Astrocyte of the hippocampus (primary cell): ENCODE measurements at places on chromosomes 4 and X.

DNA sequence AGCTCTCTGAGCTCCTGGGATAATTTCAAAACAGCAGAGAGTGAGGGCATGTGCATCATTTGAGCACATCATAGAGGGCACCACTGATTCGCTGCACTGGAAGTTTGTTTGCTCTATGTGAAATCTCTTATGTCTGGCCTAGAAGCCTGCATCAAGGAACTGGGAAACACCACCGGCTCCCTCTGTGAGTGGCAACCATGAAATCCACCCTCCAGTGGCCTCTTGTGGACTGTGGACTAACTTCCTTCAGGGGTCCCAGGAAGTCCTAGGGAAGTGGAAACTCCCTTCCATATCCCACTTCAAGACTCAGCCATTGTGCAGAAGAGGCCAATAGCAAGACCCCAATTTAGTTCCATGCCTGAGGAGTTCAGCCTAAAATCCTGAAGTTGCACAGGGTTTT, 48.0 kb upstream of the IGFBP7 start:
- DNase-seq, result no peak

GRCh38 chr4:53128231-53128630, 237.6 kb downstream of the SCFD2 start:
- no peak for DNase-seq

DNA sequence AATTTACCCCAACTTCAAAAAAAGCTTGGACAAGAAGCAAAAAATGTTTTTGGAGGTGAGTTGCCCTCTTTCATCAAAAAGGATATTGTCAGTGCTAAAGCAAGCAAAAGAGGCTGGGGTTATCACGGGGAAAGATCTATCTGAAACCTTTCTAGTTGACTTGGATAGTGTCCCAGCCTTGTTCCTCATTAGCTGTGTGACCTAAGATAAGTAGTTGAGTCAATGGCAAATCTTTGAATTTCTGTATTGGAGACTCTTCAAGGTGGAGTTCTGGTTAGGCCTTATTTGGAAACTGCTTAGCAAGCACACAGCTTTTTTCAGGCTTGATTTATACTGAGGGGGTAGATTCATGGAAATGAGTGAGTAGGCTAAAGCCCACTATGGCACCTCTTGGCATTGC, 271.6 kb downstream of the GRIA3 start:
- no peak for DNase-seq

- DNase-seq, result no peak
Observed at GRCh38 chr4:130074096-130074495, 978.1 kb downstream of the C4orf33 start.

- no peak for DNase-seq
Observed at GRCh38 chrX:105533951-105534350, 288.4 kb upstream of the NRK start.

DNA sequence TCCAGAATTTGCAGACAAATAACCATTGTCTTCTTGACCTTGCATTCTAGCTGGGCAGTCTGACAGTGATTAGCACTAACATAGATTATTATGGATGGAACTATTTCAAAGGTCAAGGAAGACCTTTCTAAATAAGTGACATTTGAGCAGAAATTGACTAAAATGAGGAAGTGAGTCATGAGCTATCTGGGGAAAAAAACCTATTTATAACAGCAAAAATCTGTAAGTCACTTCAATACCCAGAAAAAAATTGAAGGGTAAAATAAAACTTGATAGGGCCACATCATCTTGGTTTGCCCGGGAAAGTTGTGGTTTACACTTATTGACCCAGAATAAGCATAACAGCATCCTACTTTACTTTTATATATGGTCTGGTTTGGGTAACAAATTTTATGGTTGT, 414.6 kb upstream of the HS3ST1 start:
- no peak for DNase-seq

DNA sequence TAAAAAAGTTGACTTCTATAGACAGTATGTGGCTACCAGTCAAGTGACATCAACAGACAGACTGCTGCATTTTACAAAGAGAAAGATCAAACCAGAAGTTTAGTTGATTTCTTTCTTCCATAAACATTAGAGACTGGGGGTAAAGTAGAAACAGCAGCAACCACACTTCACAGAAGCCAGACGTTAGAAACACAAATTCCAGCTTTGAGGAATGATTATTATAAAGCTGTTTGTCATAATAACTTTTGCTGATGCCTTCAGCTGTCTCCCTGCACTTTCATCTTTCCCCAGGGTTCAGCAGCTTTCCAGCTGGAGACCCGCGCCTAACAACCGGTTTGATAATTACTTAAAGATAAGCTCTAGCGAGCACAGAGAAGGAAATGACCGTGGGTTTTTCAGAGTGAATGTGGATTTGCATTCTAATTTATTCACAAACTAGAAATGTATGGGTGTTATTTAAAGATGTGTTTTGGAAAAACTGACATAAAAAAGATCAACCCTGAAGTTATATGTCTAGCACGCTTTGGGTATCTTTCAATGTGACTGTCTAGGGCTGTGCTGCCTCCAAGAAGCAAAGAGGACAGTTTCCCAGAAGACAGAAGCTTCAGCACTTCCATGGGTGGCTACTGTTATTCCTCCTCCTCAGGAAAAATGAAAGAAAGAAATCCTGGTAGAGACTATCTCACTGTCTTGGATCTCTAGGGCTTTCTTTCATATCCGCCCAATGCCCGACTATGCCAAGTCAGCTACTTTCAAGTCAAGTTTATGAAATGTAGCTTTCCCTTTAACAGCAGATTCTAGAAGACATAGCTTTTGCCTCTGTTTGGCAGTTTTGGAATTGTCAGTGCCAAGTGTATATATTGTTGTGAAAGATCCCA, 15.0 kb upstream of the ENAM start:
- DNase-seq, result no peak

DNA sequence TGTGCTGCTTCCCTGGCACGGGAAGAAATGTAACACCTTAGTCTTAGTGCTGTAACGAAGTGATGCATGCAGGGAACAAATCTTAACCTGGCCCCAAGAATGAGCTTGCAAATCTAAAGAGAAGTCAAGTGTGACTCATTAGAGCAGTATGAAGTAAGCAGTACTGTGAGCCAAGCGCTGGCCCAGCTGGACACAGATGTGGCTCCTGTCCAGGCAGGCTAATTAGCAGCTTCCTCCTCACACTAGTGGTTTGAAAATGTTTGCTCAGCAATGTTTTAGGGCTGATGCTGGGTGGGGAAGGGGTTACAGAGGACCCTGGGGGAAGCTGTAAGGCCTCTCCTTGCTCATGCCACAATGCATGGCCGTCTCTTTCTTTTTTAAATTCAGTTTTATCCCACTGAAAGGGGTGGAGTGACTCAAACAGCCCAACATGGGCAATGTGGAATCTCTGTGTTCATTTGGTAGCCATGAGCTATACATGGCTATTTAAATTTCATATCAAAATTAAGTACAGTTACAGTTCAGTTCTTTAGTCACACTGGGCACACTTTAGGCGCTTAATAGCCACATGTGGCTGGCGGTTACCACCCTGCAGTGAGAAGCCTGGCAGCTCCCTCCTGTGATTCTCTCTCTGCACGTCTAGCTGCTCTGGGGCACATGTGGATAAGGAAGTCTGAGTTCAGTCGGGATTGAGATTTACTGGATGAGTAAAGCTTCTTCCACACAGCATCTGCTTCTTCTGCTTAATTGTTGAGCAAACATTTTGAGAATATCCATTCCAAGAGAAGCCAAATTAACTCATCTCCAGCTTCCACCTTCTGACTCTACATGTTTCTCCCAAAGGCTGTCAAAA, 48.8 kb downstream of the MAP7D2 start:
- peak; percentile 93 for DNase-seq

GRCh38 chr4:67036791-67037190, 508.5 kb downstream of the CENPC start:
- DNase-seq, result no peak

DNA sequence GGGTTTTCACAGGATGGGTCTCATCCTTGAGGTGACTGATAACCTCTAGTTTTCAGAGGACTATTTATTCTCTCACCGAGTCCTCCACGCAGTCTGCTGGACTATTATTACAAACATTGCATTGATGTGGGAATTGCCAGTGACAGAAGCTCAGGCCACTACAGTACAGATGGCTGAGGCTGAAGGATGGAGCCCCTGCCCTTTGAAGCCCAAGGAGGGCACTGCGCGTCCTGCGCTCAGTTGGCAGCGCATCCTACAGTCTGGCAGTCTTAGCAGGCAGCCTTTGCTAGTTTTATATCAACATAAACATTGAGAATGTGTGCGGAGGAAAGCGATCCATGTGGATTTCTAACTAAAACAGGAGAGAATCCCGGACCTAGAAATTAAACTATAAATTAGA, 1.5 kb upstream of the RELL1 start:
- DNase-seq, result no peak

- peak; percentile 51 for DNase-seq
Observed at GRCh38 chrX:44343412-44344141, at the start of gene EFHC2. Gene EFHC2 (minus strand): TSS chrX:44343672. CDS start chrX:44343588, 84 bp downstream.

DNA sequence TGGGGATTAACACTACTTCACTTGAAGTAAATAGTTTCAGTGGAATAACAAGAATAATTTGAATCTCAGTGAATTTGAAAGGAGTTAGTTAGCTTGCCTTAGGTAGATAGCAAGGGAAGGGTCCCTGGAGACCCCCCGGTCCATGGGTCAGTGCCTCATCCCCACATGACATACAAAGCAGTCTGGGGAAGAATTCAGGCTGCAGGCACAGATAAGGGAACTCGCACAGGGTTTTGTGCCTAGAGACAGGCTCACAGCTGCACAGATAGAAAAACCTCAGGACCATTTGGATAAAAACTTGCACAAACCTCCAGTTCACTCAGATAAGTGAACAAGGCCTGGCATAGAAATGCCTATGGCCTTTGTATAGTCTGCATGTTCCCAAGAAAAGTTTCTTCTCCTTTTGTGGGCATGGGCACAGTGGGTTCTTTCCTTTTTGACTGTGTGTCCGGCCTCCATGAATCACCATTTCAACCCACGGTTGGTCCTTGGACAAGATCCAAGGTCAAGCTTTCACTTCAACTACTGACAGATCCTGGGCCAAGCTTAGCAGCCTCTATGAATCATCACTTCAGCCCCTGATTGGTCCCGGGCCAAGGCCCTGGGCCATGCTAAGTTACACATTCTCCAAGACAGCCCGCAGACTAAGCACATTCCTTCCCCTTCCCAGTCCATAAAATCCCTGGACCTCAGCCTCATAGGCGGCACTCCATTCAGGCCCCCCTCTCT, 108.3 kb upstream of the KLHL4 start:
- peak; percentile 96 for DNase-seq

DNA sequence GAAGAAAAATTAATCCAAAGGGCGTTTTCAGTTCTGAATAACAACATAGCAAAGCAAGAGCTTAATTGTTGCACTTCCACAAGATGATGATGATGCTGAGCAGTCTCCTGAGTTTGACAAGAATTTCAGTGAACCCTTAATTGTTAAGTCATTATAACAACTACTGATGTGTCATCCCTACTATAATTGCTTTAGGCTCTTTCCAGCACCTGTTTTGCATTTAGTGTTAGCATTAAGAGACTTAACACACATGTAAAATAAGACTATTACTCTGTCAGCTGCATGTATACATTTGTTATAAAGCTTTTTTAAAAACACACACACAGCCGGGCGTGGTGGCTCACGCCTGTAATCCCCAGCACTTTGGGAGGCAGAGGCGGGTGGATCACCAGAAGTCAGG, 37.9 kb upstream of the GALNT7 start:
- DNase-seq, result no peak

DNA sequence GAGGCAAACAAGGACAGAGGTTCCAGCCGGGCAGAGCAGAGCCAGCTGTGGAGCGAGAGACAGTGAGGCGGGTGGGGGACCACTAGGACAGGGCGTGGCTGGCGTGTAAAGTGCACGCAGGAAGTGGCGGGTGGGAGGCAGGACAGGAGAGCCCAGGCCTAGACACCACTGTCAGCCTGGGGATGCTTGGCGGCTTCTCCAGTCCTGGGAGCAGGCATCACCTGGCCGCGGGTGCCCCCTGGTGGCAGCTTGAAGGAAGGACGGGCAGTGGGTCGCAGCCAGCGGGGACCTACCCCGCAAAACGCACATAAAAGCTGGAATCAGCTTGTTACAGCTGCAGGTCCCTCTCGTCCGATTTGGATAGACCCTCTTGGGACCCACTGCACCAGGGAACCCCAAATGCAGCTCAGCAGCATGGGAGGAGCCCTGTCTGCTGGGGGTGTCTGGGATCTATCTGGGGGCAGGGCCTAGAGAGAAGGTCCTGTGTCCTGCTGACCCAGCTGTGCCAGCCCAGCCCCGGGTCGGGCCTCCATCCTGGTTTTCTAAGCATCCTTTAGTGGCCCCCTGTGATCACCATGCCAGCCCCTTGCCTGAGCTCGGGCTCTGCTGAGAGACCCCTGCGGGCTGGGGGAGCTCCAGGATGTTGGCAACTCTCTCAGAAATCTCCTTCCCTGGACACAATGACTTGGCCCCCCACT, 57.7 kb downstream of the WFS1 start:
- DNase-seq, result peak; percentile 86

DNA sequence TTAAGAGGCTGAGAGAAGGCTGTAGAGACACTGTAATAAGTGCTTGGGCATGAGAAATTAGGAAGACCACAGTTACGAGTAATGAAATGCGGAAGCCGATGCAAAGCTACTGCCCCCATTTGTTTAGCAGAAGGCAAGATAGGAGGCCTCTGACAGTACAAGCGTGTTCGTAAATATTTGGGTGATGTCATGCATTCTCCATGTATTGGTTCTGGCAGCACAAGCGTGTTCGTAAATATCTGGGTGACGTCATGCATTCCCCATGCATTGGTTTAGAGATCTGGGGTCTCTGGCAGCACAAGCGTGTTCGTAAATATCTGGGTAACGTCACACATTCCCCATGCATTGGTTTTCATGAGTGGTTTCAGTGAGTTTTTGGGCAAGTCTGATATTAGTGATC, 661.5 kb upstream of the FRG1 start:
- peak; percentile 8 for DNase-seq

- DNase-seq, result no peak
Observed at GRCh38 chr4:145698507-145698906, 18.6 kb downstream of the C4orf51 start.

DNA sequence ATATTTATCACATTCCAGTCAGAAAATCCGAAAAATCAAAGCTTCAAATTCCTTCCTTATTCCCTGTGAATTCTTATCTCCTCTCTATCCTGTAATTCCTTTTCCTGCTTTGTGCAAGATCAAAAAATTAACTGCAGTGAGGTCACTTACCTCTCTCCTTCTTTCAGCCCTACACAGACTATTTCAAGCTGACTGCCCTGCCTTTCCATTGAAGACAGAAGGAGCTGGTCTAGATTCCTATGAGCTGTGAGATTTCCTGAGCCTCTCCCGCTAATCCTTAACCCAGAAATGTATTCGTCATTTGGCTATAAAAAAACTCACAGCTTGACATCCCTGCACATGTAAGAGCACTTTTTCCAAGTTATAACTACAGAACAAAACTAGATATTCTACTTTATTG, 26.6 kb downstream of the TRIML2 start:
- DNase-seq, result no peak

GRCh38 chr4:64893205-64893604, 484.0 kb upstream of the TECRL start:
- DNase-seq, result no peak

- DNase-seq, result no peak
Observed at GRCh38 chr4:178296669-178297068, 854.4 kb upstream of the AGA start.

GRCh38 chrX:12814420-12814819, 23.2 kb downstream of the PRPS2 start:
- DNase-seq, result peak; percentile 69
